ENCODE measurements at places on chromosomes 1 and 21. TPM values are rescaled to one million over a fixed set of nuclear protein-coding genes. Genes with fewer than 3 reads are reported as not detected.

DNA sequence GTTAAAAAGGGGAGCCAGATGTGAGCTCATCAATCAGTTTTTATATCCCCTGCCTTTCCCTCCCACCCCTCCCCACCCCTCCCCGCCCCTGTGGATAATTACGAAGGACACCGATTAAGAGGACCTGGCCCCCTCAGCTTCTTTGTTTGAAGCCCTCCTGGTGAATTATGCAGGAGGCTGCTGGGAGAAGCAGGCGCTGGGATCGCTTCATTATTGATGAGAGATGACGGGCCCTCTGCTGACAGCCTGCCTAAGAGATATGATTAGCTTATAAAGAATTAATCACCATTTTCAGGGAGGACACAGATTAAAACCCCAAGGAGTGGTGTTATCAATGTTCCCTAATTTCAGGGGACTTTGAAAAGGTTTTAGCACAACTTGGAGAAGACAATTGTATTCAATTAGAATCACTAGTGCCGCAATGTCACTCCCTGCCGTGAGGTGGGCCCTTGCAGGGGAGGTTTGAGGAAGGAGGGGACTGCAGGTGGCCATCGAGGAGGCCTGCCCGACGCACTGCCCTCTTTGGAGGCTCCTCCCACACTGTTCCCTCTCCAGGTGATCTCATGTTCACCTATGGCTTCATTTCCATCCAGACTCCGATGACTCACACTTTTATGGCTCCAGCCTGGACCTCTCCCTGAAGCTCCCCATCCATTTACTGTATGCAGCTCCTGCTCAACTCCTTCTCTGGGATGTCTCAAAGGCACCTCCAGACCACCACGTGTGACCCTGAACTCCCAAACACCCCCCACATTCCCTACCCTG lies 67.0 kb upstream of the KLHDC7A start:
- no peak for DNase-seq
- no peaks in the 10 kb centered on the region for H3K27me3 ChIP-seq
- H3K36me3 ChIP-seq: no peaks in the 10 kb centered on the region
- H3K4me1 ChIP-seq: no peaks in the 10 kb centered on the region

- H3K27ac ChIP-seq: no peak overlapping the region
- peaks cover 10% of the 10 kb centered on the region for H3K4me1 ChIP-seq
- no peaks in the 10 kb centered on the region for H3K36me3 ChIP-seq
- no peaks in the 10 kb centered on the region for H3K27me3 ChIP-seq
- H3K4me3 ChIP-seq: no peak overlapping the region
Measured at GRCh38 chr1:93814059-93814794, 64.8 kb downstream of the DNTTIP2 start.

GRCh38 chr21:16590641-16591292 lies 861.0 kb downstream of the USP25 start:
- H3K27me3 ChIP-seq: no peaks in the 10 kb centered on the region
- no peak overlapping the region for H3K27ac ChIP-seq
- H3K4me3 ChIP-seq: no peak overlapping the region

GRCh38 chr1:207848234-207848633 lies 62.7 kb downstream of the CD34 start:
- H3K27ac ChIP-seq: no peak overlapping the region
- no peaks in the 10 kb centered on the region for H3K27me3 ChIP-seq
- no peaks in the 10 kb centered on the region for H3K4me1 ChIP-seq
- H3K36me3 ChIP-seq: no peaks in the 10 kb centered on the region

- H3K27me3 ChIP-seq: no peaks in the 10 kb centered on the region
- H3K4me1 ChIP-seq: no peaks in the 10 kb centered on the region
- no peak overlapping the region for H3K4me3 ChIP-seq
- no peak overlapping the region for H3K27ac ChIP-seq
Measured at GRCh38 chr1:226964068-226964425, 24.0 kb downstream of the COQ8A start.

GRCh38 chr1:229436201-229436600 lies 2.3 kb upstream of the ACTA1 start:
- no peak overlapping the region for H3K4me3 ChIP-seq
- no peak overlapping the region for H3K27ac ChIP-seq
- no peak for DNase-seq

DNA sequence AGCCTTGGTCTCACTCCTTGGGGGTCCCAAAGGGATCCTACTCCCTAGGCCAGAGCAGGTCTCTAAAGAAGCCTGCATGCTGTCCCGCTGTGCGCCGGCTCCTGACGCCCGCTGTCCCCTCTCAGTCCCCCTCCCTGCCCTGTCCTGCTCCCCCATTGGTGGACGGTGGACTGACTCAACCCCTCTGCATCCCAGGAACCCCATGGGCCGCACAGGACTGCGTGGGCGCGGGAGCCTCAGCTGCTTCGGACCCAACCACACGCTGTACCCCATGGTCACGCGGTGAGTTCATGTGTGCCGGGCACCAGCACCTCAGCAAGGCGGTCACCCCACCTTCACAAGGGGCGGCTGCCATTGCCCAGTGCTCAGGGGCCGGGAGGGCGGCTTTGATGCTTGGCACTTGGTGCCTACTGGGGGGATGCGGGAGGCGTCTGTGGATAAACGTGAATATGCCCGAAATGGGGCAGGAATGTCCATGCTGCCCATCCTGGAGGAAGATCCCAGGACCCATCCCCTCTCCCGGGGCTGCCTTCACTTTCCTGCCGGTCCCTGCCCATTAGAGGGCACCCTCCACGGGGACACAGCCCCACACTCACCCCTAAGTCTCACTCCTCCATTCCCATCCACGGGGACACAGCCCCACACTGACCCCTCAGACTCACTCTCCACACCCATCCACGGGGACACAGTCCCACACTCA lies 20.2 kb upstream of the LRRC3 start:
- no peaks in the 10 kb centered on the region for H3K27me3 ChIP-seq
- no peaks in the 10 kb centered on the region for H3K4me1 ChIP-seq
- H3K4me3 ChIP-seq: no peak overlapping the region
- no peaks in the 10 kb centered on the region for H3K36me3 ChIP-seq
- DNase-seq: no peak

DNA sequence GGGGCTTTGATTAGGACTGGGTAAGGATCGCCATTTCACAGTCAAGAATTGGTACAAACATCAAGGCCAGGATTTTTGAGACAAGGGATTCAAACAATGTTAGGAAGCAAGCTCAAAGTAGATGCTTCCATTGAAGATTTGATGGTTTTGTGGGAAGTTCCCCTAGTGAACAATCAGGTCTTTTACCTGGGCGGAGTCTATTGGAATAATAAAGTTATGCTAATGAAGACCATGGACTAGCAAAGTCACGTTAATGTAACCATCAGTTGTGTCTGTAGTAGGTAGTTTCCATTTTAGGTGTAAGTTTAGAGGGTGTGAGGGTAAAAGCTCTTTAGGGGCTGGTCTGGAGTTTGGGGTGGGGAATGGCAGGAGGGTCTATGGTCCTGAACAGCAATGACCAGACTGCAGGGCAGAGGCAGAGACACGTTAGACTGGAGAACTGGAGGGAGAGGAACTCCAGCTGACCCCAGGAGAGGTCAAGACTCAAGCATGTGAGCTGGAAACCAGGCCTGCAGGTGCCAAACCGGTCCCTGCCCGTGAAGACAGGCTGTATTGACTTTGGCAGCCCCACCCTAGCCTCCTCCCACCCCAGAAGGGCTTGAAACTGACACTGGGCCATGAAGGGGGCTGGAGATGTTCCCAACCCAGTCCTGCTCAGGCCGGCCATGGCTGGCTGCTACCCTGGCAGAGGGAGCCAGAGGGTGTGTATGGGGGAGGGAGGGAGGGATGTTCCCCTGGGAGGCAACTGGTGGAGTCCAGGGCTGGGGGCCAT lies 36.0 kb upstream of the GPR37L1 start:
- no peak overlapping the region for H3K27ac ChIP-seq
- peaks cover 3% of the 10 kb centered on the region for H3K4me1 ChIP-seq
- no peak for DNase-seq

DNA sequence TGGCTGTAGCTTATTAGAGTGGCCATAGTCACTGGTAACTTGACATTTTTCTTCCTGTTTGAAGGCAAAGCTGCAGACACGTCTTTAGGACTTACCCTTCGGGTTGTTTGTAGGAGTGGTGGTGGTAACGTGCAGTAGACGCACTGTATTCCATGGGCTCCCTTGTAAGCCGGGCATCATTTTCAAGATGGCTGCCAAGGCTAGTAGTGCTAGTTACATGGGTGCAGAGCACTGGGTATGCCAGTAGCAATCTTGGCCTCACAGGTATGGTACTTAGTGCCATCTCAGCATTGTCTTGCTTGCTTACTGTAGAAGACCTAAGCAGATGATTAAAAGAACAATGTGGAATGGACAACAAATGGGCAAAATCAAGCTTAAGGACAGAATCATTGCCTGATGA lies 1.9 kb downstream of the YBX1 start:
- no peak overlapping the region for H3K27ac ChIP-seq
- H3K4me3 ChIP-seq: peak overlapping the region; percentile 48
- no peaks in the 10 kb centered on the region for H3K27me3 ChIP-seq
- DNase-seq: peak; percentile 16
- peaks cover 18% of the 10 kb centered on the region for H3K4me1 ChIP-seq

- no peak for DNase-seq
- H3K27me3 ChIP-seq: peaks cover 9% of the 10 kb centered on the region
- H3K27ac ChIP-seq: no peak overlapping the region
- H3K4me3 ChIP-seq: no peak overlapping the region
- no peaks in the 10 kb centered on the region for H3K36me3 ChIP-seq
- H3K4me1 ChIP-seq: peaks cover 3% of the 10 kb centered on the region
Measured at GRCh38 chr1:26320896-26321295, 3.1 kb downstream of the CD52 start.

DNA sequence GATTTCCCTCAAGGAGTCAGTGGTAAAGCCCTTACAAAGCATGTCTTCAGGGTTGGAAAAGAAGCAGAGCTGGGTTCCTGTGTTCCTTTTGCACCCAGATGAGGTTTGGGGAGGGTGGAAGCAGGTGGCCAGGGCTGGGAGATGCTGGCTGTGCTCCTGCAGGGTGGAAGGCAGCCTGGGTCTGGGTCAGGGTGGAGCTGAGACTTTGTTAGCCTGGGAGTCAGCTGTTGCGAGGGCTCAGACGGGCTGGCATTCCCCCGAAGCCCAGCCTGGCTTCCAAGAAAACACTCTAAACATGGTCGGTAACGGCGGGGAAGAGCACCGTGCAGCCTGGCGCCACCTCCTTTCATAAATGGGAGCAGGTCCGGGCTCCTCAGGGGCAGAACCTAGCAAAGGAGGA lies 43.7 kb upstream of the EPS8L3 start:
- DNase-seq: no peak
- H3K36me3 ChIP-seq: no peaks in the 10 kb centered on the region
- no peak overlapping the region for H3K4me3 ChIP-seq

DNA sequence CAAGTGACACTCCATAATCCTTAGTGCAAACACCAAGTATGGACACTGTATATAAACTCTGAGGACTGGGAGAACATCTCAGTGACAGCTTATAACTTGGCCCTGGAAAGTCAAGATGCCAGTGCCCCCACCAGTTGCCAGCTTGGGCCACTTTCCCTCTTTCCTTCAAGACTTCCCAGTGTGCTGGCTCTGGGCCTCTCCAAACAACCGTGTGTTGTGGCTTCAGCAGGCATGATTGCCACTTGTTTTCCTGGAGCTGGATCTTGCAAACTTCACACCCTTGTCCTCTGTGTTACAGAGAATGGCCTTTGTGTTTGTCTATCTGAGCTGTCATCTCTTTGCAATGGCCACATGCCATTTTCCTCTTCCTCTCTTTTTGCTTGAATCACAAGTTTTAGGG lies 37.0 kb downstream of the CCDC185 start:
- no peaks in the 10 kb centered on the region for H3K4me1 ChIP-seq
- peaks cover 9% of the 10 kb centered on the region for H3K27me3 ChIP-seq
- no peak for DNase-seq
- no peaks in the 10 kb centered on the region for H3K36me3 ChIP-seq

- H3K27ac ChIP-seq: peak overlapping the region; percentile 70
- H3K4me1 ChIP-seq: peaks cover 27% of the 10 kb centered on the region
- DNase-seq: no peak
- no peaks in the 10 kb centered on the region for H3K27me3 ChIP-seq
- no peak overlapping the region for H3K4me3 ChIP-seq
Measured at GRCh38 chr1:180152588-180152987, 2.1 kb upstream of the QSOX1 start.

- H3K27me3 ChIP-seq: no peaks in the 10 kb centered on the region
- peak overlapping the region; percentile 57 for H3K27ac ChIP-seq
- no peak for DNase-seq
- peaks cover 12% of the 10 kb centered on the region for H3K4me1 ChIP-seq
- peaks cover 91% of the 10 kb centered on the region for H3K36me3 ChIP-seq
Measured at GRCh38 chr21:45990049-45990711, 8.6 kb downstream of the COL6A1 start.

Gene ZNF648
- not detected for polyA plus RNA-seq

Gene BLACAT1
- 0.03 TPM for polyA plus RNA-seq

Gene CFHR1
- polyA plus RNA-seq: not detected

Gene ZBED6
- 3.8 TPM for polyA plus RNA-seq

Gene PLPPR5
- 0.06 TPM for polyA plus RNA-seq

Gene BSND
- polyA plus RNA-seq: not detected

Data from IMR-90 (cell line).